ENCODE measurements at places on chromosomes 3 and 15.

DNA sequence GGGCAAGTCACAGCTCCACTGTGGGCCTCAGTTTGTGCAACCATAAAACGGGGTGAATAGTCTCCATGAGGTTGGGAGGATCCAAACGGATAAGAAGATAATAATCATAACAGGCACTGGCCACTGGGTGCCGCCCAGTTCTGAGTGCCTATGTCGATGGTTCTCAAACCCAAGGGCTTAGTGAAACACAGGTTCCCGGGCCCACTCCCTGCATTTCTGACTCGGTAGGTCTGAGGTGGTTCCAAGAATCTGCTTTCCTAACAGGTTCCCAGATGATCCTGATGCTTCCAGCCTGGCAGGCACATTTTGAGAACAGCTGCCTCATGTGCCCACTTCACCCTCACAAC, 21.2 kb downstream of the ALS2CL start:
- no peak for DNase-seq

DNA sequence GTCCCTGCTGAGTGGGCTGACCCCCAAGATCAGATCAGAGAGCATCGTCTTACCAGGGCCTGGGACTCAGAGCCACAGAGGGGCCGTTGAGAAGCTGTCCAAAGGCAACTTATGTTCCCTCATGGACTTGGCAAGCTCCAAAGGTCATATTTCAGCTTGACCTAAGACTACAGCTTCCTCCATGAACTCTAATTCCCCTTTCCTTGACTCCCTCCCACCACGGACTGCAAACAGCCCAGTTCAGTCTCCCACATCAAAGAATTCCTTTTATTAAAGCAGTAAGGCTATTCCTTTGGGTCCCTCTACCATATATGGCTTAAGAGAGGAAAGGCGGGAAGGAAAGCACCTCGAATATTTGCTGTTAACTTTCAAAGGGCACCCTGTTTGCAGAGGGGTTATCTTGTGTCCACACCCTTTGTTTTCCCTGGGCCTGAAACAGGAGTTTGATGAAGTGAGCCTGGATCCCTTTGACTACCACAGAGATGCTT, 146.1 kb upstream of the THBS1 start:
- DNase-seq, result no peak

- DNase-seq, result no peak
Observed at GRCh38 chr15:66878761-66879160, 176.7 kb downstream of the SMAD6 start.

DNA sequence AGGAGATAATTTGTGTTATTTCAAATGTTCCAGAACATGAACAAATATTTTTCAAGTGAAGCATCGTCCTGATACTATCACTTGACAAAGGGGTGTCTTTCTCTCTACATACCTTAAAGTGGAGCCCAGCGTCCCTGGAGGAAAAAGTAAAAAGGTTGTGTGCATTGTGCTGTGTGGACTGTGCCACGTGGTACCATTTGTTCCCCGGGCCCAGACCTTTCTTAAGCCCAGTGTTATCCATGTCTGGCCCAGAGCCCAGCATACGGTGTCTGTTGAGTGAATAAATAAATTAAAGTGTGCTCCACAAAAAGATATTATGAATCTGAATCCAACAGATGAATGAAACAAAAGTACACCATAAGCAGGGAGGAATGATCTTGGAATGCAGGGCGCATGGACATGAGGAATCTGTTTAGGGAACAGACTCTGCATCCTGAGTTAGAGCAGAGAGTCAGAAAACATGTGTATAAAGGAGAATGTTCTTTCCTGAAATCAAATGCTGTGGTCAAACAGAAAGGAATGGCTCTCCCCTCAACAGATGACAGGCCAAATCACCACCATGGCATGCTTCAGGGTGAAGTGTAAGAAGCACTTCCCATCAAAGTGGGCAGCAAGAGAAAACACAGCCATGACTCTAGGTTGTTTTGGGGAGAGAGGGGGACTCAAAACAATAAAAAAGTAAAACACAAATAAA, 8.1 kb upstream of the PRSS50 start:
- DNase-seq, result no peak

GRCh38 chr3:6089780-6090179, 771.1 kb upstream of the GRM7 start:
- DNase-seq, result no peak

- DNase-seq, result no peak
Observed at GRCh38 chr3:76266511-76266910, 481.2 kb upstream of the ZNF717 start.

DNA sequence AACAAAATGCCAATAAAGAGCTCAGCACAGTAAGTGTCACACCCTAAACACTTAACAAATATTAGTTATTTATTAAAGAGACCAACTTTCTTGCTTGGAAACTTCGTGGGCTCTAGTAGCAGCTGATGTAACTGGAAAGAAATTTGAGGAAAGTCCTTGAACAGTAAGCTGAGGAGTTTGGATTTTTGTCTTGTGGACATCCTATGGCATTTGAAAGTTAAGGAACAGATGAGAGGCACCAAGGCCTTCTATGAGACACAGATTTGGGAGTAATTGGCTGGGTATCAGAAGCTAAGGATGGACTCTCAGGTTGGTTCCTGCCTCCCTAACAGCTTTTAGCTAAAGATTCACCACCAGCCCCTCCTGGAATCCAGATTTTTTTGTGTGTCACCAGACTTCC, 59.7 kb upstream of the FILIP1L start:
- DNase-seq, result no peak

DNA sequence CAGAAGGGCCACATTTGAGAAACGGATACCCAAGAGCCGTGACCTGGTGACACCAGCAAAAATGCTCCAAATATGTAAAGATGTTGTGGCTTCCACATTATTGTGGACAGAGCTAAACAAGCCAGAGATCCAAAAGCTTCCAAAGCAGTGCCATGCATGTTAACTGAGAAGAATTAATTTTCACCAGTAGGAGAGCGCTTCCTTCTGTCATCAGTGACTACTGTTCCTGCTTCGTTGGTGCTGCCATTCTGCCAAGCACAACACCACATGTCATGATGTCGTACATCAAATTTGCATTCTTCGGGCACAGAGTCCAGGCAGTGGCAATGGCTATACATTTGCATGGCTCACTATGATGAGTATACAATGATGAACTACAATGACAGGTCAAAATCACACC, 19.1 kb upstream of the CHST2 start:
- DNase-seq, result no peak

DNA sequence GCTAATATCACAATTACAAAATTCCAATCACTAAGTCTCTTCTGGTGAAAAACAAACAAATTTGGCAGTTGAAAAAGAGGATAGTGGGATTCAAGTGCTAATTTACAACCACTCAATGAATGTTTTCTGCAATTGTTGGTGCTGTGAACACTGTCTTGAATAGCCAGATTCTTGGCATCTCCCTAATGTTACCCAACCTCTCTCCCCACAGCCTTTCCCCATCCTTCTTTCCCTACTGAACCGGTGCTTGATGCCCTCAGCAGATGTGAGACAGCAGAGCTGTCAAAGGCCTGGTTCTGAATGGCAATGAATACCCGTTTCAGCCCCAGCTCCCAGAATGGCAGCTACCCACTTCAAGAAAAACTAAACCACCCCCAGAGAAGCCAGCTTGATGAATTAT, 22.5 kb upstream of the BHLHE40 start:
- DNase-seq, result no peak

- DNase-seq, result no peak
Observed at GRCh38 chr3:69900331-69900730, 99.2 kb upstream of the SAMMSON start.

GRCh38 chr3:124292329-124292728, 300.4 kb upstream of the ROPN1 start:
- no peak for DNase-seq

Data from activated T-cell treated with anti-CD3 and anti-CD28 coated beads for 1 hour (primary cell).